NCI-H1092 (cell line): ENCODE measurements at places on chromosomes 5 and 9.

- peak; percentile 16 for DNase-seq
Observed at GRCh38 chr5:58245476-58245840, 214.4 kb downstream of the PLK2 start.

DNA sequence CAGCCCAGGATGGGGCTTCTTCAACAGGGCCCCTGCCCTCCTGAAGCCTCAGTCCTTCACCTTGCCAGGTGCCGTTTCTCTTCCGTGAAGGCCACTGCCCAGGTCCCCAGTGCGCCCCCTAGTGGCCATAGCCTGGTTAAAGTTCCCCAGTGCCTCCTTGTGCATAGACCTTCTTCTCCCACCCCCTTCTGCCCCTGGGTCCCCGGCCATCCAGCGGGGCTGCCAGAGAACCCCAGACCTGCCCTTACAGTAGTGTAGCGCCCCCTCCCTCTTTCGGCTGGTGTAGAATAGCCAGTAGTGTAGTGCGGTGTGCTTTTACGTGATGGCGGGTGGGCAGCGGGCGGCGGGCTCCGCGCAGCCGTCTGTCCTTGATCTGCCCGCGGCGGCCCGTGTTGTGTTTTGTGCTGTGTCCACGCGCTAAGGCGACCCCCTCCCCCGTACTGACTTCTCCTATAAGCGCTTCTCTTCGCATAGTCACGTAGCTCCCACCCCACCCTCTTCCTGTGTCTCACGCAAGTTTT is 23.6 kb downstream of the PCDHGC5 start:
- peak; percentile 56 for DNase-seq

GRCh38 chr9:8883321-8883720 is 1083.7 kb upstream of the DMAC1 start:
- no peak for DNase-seq

DNA sequence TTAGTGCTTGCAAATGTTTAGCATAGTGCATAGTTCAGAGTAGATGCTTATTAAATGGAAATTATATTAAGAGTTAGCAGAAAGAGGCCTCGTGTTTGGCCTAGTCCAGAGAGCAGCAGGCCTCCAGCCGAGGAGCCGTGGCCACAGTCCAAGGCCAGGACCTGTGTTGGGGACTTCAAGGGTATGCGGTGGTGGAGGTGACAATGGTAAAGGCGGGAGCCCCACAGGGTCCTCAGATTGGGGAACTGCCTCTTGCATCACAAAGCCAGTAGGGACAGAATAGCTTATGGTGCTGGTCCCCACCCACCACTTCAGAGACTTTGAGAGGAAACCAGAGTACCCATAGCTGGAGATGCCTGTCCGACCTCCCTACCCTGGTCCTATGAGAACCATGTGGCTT is 554.6 kb upstream of the RIOK2 start:
- no peak for DNase-seq

DNA sequence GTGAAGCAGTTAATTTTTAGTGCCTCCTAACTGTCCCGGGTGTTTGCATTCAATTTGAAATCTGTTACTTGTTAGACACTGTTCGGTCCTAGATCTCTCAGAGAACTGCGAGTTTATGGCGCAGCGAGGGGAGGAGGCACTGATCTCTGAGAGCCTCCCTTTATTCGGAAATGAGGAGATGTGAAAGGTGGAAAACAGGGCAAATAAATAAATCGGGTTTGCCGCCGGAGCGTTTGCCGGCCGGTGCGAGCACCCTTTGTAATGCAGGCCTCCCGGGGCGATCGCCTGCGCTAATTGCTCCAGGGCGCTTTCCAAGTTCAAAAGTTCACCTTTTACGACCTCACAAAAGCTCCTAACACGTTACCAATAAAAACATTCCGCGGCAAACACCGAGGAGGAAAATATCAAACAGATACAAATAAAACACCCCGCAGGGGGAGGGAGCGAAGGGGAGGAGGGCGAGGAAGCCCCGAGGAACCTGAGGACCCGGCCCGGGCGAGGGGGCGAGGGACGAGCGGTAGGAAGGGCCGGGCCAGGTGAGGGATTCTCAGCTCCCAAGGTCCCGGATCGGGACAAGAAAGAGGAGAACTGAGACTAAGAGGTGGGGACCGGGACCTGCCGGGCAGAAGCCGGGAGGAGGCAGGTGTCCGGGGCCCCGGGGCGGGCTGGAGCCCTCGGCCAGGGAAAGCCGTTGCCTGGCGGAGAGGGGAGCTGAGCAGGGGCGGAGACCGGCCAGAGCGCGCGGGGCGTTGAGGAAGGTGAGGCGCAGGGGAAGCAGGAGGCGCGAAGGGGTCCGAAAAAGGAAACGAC is 1.4 kb downstream of the NR6A1 start:
- DNase-seq, result no peak

DNA sequence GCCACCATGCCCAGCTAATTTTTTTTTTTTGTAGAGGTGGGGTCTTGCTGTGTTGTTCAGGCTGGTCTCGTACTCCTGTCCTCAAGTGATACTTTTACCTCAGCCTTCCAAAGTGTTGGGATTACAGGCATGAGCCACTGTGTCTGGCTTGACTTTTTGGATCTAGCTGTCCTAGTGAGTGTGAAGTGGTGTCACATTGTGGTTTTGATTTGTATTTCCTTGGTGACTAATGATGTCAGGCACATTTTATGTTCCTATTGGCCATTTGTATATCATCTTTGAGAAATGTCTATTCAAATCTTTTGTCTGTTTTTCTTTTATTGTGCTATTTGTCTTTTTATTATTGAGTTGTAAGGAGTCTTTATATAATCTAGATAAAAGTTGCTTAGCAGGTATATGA is 53.5 kb upstream of the MCCC2 start:
- no peak for DNase-seq

DNA sequence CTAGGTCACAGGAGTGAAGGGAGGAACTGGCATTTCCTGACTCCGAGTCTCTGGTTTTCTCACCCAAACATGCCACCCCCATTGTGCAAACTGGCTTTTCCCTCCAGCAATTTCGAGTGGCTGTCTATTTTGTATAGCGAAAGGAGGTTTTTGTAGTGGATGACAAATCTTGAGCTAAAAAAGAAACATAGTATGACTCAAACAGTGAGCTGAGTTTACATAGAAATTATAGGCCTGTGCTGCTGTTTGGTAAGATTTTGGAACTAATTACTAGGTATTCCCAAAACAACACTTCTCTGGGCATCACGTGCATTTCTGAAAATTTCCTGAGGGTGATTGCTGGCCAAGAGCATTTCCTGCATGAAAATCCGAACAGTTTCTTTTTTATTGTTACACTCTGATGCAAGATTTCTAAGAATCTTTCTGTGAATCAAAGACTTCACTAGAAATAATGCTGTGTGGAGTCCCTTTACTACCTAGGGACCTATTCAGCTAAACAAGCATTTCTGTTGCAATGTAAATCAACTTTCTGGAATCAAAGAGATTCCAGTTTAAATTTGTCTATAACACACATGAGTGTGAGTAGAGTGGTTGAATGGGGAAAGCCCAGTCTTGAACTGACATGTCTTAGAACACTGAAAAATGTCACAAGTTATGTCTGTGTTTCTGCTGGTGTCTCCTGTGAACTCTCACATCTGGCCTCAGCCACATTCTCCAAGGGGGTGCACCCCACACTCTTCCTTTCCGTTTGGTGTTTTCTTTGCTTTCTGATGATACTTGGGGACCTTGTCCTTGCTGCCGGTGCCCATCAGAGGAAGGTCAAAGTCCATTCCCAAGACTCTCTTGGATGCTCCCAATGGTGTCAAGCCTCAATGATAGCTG is 33.3 kb upstream of the DAPK1 start:
- no peak for DNase-seq

- no peak for DNase-seq
Observed at GRCh38 chr5:156037151-156037909, 289.6 kb upstream of the SGCD start.

- peak; percentile 84 for DNase-seq
Observed at GRCh38 chr5:34854459-34855174, 15.7 kb downstream of the TTC23L start.

- DNase-seq, result no peak
Observed at GRCh38 chr5:150568663-150569062, 60.7 kb downstream of the NDST1 start.

GRCh38 chr5:38742821-38743220 is 103.0 kb upstream of the OSMR start:
- no peak for DNase-seq

- no peak for DNase-seq
Observed at GRCh38 chr5:135465391-135466122, 13.4 kb upstream of the TIFAB start.
